Activated CD4-positive, alpha-beta T cell treated with anti-CD3 and anti-CD28 coated beads, Interleukin-2, amount 10 ng/mL, durations not matched to agents 24 days and 14 days (primary cell): ENCODE measurements at places on chromosomes 1 and 21.

DNA sequence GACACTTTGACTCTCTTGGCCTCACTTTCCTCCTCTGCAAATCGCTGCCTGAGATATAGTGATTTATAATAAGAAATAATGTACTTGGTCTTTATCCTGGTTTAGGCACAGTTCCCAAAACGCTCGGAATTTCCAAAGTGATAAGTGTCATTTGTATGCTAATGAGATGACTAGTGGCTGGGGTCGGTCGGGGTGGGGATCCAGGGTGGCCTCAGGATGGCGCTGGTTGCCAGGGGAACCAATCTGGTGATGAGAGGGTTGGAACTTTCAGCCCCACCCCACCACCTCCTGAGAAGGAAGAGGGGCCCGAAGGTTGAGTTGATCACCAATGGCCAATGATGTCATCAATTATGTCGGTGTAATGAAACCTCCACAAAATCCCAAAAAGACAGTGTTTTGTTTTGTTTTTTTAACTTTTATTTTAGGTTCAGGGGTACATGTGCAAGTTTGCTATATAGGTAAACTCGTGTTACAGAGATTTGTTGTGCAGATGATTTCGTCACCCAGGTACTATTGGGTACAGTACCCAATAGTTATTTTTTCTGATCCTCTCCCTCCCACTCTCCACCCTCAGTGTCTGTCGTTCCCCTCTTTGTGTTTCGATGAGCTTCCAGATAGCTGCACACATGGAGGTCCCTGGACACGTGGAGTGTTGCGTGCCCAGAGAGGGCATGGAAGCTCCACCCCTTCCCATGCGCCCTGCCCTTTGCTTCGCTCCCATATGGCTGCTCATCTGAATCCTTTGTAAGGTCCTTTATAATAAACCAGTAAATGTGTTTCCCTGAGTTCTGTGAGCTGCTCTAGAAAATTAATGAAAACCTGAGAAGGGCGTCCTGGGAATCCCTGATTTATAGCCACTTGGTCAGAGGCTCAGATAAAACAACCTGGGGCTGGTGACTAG is 97.2 kb downstream of the KCNN3 start:
- DNase-seq, result no peak

DNA sequence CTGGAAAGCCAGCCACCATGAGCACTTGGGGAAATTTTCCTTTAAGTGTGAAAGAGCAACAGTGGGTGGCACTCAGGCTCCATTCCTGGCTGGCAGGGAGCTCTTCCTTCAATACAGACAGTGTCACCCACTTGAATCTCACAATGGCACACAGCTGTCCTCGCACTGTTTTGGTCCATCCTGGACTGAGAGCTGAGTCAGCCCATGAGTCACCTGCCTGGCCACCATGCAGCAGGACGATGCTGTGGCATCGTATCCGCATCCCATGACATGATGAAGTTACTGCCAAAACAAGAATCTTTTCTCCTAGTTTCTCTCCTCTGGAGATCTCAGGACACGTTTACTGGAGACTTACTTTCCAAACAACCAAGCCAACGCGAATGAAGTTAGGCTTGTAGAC is 6.0 kb downstream of the TMPRSS2 start:
- DNase-seq, result no peak

- peak; percentile 69 for DNase-seq
Measured at GRCh38 chr1:40341491-40342380, 24.6 kb upstream of the COL9A2 start.

DNA sequence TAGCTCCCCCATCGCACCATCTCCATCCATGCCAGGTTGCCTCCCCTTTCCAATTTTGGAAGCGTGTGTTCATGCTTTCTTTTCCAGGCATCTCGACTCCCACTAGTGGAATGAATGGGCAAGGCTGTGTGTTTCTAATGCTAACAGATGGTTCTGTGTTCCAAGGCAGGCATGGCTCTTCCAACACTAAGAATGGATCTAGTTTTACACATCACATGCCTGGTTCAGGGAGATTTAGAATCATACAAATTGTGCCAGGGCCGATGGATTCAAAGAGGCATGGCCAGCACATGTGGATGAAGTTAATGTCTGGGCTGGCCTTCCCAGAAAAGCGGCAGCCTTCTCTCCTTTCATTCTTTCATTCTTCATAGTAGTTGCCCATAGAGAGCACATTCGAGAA is 438.7 kb downstream of the PRDM2 start:
- no peak for DNase-seq

- DNase-seq, result no peak
Measured at GRCh38 chr1:171191992-171192391, 6.9 kb downstream of the FMO2 start.

GRCh38 chr21:21860888-21861287 is 862.7 kb downstream of the NCAM2 start:
- DNase-seq, result no peak

DNA sequence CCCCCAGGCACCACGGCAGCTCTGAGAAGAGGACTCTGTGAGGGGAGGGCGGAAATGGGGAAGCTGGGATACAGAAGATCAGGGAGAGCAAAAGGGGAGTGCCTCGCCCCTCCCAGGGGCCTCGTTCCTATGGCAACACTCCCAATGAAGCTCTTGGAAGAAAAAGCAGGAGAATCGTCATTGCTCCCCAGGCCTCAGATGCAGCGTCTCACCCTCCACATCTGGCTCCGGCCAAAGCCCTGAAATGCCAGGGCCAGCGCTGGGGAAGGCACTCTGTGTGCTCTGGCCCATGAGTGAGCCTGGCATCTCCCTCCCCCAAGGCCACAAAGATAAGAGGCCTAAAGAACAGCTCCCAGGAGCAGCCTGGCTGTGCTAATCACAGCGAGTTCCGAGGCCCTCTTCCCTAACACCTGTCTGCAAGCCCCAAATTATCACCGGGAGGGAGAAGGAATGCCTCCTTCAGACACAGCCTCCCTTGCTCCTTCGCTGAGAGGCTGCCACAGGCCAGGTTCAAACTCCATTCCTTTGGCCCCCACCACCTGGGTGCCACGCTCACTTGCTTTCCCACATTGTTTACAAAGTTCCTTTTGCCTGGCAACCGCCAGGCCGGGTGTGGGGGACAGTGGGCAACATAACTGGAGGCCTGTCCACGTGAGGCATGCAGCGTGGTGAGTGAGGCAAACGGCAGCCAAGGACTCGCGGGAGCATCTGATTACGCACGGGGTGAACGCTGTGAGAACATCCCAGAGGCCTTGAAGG is 27.8 kb downstream of the ECE1 start:
- no peak for DNase-seq

DNA sequence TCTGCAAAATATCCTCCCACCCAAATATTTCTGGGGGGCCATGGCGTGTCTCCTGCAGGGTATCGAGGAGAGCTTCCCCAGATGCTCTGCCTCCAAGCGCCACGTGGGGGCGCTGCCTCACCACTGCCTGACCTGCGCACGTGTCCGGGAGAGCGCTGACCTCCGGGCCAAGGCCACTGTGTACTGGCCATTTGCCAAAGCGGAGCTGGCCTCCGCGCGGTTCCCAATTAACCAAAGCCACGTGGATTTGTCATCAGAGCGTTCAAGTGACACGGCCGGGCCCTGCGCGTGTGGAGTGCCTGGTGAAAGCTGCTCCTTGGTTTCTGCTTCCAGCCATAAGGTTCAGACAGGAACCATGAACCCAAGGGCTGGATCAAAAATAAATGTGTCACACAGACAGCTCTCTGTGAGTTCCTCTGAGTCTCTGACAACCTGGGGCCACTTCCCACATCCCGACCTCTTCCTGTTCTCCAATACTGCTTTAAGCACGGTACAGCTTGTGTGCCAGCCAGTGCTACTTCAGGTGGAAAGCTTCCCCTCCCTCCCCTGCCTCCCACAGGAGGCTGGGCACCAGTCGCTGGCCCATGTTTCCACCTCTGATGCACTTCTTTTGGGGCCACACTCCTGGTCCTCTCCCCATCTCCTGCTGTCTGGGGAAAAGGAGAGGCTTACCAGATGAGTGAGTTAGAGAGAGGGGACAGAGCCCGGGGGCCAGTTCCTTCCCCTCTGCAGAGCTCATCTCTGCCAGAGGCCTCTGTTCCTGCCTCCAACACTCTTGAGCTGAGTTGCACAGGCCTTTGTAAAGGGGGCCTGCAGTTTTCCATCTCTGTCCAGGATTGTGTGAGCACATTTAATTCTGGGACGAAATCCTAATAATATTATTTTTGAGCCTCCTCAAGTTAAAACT is 26.1 kb downstream of the ZP4 start:
- peak; percentile 67 for DNase-seq

- DNase-seq, result peak; percentile 82
Measured at GRCh38 chr1:100463791-100464424, 74.0 kb upstream of the GPR88 start.

DNA sequence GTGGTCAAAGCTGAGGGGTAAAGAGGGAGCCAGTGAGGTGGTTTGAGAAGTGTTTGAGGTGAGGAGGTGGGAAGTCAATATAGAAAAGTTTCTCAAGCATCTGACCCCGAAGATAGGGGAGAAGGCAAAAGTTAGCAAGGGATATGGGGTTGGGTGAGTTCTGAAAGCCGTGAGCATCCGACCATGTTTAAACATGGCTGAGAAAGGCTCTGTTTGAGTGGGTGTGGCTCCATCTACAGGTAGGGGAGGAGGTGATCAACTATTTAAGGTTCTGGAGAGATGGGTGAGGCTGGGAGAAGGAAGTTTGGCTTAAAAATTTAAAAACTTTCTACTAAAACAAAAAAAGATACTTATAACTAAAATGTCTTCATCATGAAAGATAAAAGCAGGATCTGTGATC is 273.8 kb downstream of the KCNJ6 start:
- DNase-seq, result peak; percentile 68

GRCh38 chr1:183234660-183235476 is 48.8 kb downstream of the LAMC2 start:
- DNase-seq, result no peak

GRCh38 chr1:103513711-103514110 is 11.8 kb upstream of the RNPC3 start:
- no peak for DNase-seq

DNA sequence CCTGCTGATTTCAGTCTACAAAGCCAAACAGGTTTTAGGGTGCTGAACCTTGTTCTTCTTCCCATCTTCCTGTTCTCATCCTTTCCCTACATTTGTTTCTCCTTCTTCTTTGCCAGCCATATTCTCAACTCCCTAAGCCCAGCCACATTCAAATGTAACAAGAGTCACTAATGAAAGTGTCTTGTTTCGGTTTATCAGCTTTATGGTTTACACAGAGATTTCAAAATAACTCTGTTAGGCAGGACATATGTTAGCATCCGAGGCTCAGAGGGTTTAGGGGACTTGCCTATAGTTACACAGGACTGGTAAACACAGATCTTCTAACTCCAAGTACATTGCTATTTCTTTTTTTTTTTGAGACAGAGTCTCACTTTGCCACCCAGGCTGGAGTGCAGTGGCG is 61.3 kb downstream of the NDUFS5 start:
- no peak for DNase-seq

DNA sequence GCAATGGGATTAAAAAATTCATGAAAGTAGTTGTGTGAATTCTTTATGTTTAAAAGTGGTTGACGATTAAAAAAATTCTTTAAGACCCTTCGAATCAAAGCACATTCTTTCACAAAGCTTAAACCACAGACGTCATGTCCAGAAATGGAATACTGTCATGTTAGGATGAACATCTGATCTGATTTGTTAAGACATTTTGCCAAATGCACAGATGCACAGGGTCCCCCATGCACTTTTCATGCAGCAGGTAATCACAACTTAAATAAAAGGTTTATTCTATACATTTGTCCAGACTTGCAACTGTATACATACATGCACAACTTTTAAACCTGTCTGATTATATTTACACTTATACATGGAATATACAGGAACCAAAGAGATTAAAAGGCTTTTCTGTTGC is 103.3 kb downstream of the NRIP1 start:
- no peak for DNase-seq

GRCh38 chr1:16250524-16251251 is 13.7 kb upstream of the CPLANE2 start:
- no peak for DNase-seq

DNA sequence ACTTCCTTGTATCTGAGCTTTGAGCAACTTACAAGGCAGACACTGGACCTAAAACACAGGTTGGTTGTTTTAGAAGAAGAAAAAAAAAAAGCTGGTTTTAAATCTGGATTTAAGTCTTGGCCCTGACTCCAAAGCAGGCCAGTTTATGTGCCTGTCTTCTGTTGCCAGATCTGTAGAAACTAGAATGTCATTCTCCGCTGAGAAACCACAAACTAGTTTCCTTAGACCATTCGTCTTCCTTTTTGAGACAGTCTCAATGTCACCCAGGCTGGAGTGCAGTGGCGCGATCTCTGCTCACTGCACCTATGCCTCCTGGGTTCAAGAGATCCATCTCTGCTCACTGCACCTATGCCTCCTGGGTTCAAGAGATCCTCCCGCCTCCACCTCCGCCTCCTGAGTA is 33.9 kb downstream of the APP start:
- peak; percentile 69 for DNase-seq

GRCh38 chr1:186633116-186633515 is 47.1 kb downstream of the PTGS2 start:
- no peak for DNase-seq

GRCh38 chr21:29429218-29429617 is 130.5 kb downstream of the BACH1 start:
- no peak for DNase-seq

GRCh38 chr1:59690171-59690930 is 124.4 kb upstream of the HOOK1 start:
- DNase-seq, result no peak

- peak; percentile 84 for DNase-seq
Measured at GRCh38 chr1:207579436-207579799, 65.5 kb upstream of the CR1L start.

DNA sequence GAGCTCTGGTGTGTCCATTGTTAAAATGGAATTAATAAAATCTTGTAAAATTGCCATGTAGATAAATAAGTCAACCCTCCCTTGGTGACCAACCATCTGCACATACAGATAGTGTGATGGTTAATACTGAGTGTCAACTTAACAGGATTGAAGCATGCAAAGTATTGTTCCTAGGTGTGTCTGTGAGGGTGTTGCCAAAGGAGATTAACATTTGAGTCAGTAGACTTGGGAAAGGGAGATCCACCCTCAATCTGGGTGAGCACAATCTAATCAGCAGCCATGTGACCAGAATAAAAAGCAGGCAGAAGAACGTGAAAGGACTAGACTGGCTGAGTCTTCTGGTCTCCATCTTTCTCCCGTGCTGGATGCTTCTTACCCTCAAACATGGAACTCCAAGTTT is 174.8 kb downstream of the LTN1 start:
- no peak for DNase-seq

DNA sequence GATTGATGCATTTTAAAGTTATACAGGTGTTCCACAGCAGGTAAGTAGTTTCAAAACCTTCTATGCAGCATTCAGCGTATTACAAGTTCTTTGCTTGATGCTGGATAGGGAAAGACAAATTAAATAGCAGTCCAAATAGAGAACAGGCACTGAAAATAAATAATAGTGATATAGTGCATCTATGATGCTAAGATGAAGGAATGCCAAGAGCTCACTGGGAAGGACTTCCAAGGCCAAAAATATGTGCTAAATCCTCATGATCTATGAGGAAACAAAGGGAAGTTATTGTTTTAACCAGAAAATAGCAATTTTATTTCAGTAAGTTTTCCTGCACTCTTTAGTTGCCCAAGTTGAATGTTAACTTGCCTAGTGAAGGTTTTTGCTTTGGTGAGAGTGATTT is 127.8 kb upstream of the GREM2 start:
- no peak for DNase-seq

GRCh38 chr1:101175466-101175865 is 61.4 kb upstream of the S1PR1 start:
- DNase-seq, result no peak
